PC-3 (cell line): ENCODE measurements at places on chromosomes 12 and 14. TPM values are rescaled to one million over a fixed set of nuclear protein-coding genes. Genes with fewer than 3 reads are reported as not detected.

DNA sequence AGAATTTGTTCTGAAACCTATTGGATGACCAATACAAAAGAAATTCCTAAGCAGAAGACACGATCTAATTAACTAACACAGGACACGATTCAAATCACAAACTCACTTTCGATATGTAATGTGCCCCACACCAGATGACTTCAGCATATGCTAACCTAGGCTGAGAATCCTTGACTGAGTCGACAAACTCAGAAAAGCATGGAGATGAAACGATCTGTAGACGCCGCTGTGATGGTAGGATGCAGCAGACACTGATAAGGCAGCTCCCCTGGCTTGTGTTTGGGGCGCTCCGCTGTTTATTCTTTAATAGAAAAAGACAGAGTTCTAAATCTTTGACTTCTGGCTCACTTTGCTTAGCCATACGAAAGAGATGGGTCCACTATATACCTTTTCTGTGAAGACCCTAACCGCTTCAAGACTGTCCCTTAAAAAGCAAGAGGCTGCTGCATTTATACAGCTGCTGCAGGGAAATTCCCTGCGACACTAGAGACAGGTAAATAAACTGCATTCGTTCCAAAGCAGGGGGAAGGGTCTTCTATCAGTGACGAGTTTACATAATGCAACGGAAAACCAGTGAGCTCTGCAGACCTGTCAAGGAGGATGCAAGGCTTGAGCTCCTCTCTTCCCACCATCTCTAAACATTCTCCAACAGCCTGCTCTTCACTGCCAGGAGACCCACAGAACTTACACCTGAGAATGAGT, 929 bp downstream of the CHD8 start:
- DNase-seq, result no peak

Gene GALNT16
- 0.17 and 0.33 TPM in 2 replicates for total RNA-seq

Gene ATL1
- 0.63 and 1.3 TPM in 2 replicates for total RNA-seq

Gene CD4
- total RNA-seq, result 0.23 TPM in 1 of 2 replicates, not detected in the other
